ENCODE measurements at places on chromosomes 2 and 18. TPM values are rescaled to one million over a fixed set of nuclear protein-coding genes. Genes with fewer than 3 reads are reported as not detected.

DNA sequence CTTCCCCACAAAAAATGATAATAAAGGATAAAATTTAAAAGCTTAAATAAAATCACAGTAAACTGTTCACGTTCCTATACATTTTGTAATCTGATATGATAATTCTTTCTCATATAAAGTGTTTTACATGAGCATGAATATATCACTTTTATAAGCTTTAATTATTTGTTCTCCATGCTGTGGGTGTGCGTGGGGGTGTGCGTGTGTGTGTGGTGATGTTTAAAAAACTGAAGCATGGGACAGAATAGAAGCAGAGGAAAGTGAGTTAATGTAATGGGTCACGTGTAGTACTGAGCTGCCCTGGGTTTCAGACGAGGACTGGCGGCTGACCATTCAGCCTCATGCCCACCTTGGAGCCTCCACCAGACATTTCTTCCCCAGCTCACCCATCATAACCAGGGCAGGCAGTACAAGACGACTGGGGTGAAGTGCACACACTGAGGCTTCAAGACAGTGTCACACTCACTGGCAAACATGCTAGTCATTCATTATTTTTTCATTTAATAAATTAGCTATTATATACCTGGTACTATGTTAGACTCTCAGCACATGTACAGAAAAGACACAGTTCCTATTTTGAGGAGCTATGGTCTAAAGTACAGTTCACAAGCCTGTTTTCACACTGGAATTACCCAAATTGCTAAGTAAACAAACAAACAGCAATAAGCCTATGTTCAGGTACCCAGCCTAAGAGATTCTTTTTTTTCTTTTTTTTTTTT, 97.2 kb upstream of the LPIN2 start:
- DNase-seq, result no peak

DNA sequence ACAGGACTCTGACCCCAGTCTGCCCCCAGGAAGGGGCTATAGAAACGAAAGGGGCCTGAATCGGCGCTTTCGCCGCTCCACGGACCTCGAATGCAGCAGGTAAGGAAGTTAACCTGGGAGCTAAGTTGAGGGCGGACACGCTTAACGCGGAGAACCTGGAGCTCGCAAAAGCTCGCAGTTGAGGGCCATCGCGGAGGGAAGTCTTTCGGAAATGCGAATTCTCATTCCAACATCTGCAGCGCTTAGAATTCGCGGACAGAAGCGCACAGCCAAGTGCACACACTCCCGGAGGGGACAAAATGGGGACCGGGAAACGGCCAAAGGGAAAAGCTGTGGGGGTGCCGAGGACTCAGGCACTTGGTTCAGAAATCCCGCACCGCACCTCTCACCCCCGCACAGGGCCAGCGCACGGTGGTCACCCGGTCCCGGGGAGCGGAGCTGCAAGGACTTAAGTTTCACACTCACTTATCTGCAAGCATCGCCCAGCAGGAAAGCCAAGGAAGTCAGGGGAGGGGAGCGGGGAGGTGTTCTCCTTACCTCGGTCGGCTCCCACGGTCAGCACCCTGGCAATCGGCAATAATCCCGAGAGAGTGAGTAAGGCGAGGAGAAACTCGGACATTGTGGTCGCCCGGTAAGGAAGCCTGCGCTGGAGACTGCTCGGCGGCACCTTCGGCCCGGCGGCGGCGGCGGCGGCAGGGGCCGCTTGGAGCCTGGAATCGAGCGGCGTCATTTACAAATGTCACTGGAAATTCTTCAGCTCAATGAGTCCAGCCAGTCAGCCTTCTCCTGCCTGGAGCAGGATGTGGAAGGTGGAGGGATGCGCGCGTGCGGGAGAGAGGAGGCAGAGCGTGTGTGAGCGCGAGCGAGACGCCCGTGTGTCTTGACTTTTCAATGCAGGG, 456 bp downstream of the LRP1B start:
- DNase-seq, result no peak

GRCh38 chr18:74868461-74868860, 270.8 kb downstream of the ZNF407 start:
- DNase-seq, result no peak

DNA sequence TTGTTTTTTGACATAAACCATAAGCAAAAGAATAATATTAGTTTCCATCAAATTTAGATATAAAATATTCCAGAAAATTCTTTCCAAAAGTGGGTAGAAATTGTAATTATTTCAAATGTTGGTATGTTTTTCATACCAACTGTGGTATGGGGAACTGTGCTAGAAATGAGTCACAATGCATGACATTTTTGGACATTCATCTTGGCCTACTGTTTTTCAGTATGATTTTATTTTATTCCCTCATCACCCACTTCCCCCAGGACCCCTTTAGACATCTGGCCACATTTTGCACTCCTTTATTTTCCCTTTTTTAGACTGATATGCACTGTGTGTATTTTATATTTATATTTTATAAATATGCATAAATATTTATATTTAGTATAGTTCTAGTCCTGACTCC, 97.1 kb downstream of the DPP4 start:
- no peak for DNase-seq

DNA sequence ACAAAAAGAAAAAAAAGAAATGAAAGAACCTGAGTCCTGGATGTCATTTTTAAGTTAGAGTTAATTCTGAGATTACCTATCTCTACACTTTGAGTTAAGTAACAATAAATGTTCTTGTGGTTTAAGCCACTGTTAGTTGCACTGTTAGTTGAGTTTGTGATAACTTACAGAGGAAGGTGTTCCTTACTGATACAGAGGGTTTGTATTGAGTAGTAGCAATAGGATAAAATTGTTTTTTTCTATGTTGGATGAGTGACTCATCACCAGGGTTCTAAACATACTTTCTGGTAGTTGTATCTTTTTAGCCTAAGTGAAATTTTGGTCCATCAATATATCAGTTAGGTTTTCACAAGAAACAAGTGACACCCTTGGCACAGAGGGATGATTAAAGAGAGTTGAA, 4.0 kb upstream of the LCLAT1 start:
- no peak for DNase-seq

- DNase-seq, result no peak
Observed at GRCh38 chr2:178949584-178949983, 100.4 kb downstream of the CCDC141 start.

DNA sequence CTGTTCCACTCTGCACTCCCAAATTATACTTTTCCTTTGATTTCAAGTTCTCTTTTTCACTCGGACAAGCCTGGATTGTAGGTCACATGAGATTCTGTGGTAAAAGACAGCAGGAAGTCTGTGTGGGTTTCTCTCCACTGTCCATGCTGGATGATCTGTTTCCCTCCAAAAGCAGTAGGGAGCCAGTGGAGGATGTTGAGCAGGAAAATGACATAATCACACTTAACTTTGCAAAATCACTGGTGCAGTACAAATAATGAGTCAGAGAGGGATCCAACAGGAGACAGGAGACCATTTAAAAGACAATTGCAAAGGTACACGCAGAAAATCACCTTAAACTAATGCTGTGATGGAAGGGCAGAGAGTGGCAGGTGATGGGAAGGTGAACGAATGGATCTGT, 301.3 kb downstream of the ZNF407 start:
- no peak for DNase-seq

The TCF23 gene
- total RNA-seq, result not detected

The MAP3K19 gene
- total RNA-seq, result not detected

All from T-cell (primary cell).